ENCODE measurements at places on chromosomes 13 and 19.

GRCh38 chr19:4759388-4760284 lies 31.9 kb upstream of the FEM1A start:
- H3K27ac ChIP-seq: no peak overlapping the region
- no peaks in the 10 kb centered on the region for H3K36me3 ChIP-seq
- peaks cover 4% of the 10 kb centered on the region for H3K4me1 ChIP-seq
- peak overlapping the region; percentile 66 for H3K4me3 ChIP-seq
- peak; percentile 97 for DNase-seq
- peaks cover 16% of the 10 kb centered on the region for H3K27me3 ChIP-seq

GRCh38 chr19:1063909-1064660 lies 2.9 kb upstream of the ARHGAP45 start:
- no peaks in the 10 kb centered on the region for H3K36me3 ChIP-seq
- peak overlapping the region; percentile 60 for H3K4me3 ChIP-seq
- peaks cover 8% of the 10 kb centered on the region for H3K4me1 ChIP-seq
- peak; percentile 82 for DNase-seq
- H3K27ac ChIP-seq: no peak overlapping the region
- H3K27me3 ChIP-seq: peaks cover 14% of the 10 kb centered on the region

GRCh38 chr13:33426131-33426530 lies 140.6 kb upstream of the STARD13 start:
- no peaks in the 10 kb centered on the region for H3K27me3 ChIP-seq
- H3K4me1 ChIP-seq: no peaks in the 10 kb centered on the region
- no peaks in the 10 kb centered on the region for H3K36me3 ChIP-seq
- DNase-seq: no peak

- no peaks in the 10 kb centered on the region for H3K27me3 ChIP-seq
- DNase-seq: no peak
- H3K27ac ChIP-seq: no peak overlapping the region
- no peak overlapping the region for H3K4me3 ChIP-seq
- no peaks in the 10 kb centered on the region for H3K4me1 ChIP-seq
Measured at GRCh38 chr13:93646245-93646644, 419.6 kb downstream of the GPC6 start.

- no peak for DNase-seq
- peaks cover 18% of the 10 kb centered on the region for H3K36me3 ChIP-seq
- no peak overlapping the region for H3K27ac ChIP-seq
- H3K4me3 ChIP-seq: peak overlapping the region; percentile 79
Measured at GRCh38 chr19:6362351-6362801, 1.0 kb downstream of the CLPP start.

- no peak overlapping the region for H3K27ac ChIP-seq
- DNase-seq: no peak
- H3K27me3 ChIP-seq: no peaks in the 10 kb centered on the region
- H3K4me1 ChIP-seq: no peaks in the 10 kb centered on the region
Measured at GRCh38 chr13:105641121-105641520, 894.3 kb downstream of the EFNB2 start.
